ENCODE measurements at places on chromosomes 1 and 21. TPM values are rescaled to one million over a fixed set of nuclear protein-coding genes. Genes with fewer than 3 reads are reported as not detected.

- peak; percentile 76 for DNase-seq
Measured at GRCh38 chr21:33238565-33239255, 9.0 kb downstream of the IFNAR2 start.

DNA sequence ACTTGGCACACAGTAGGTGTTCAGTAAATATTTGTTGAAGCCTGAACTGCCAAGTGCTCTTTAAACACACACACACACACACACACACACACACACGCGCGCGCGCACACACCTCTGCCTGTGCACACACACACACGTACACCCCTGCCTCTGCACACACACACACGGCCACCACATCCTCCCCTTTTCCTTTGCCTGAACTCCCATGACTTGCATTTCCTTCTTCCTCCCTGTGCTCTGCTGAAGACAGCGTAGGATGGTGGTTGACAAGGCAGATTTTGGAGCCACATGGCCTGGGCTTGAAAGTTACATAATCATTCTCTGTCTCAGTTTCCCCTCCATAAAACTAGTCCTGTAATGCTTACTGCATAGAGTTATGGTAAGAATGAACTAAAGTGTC lies 712.3 kb downstream of the PTPRU start:
- no peak for DNase-seq

DNA sequence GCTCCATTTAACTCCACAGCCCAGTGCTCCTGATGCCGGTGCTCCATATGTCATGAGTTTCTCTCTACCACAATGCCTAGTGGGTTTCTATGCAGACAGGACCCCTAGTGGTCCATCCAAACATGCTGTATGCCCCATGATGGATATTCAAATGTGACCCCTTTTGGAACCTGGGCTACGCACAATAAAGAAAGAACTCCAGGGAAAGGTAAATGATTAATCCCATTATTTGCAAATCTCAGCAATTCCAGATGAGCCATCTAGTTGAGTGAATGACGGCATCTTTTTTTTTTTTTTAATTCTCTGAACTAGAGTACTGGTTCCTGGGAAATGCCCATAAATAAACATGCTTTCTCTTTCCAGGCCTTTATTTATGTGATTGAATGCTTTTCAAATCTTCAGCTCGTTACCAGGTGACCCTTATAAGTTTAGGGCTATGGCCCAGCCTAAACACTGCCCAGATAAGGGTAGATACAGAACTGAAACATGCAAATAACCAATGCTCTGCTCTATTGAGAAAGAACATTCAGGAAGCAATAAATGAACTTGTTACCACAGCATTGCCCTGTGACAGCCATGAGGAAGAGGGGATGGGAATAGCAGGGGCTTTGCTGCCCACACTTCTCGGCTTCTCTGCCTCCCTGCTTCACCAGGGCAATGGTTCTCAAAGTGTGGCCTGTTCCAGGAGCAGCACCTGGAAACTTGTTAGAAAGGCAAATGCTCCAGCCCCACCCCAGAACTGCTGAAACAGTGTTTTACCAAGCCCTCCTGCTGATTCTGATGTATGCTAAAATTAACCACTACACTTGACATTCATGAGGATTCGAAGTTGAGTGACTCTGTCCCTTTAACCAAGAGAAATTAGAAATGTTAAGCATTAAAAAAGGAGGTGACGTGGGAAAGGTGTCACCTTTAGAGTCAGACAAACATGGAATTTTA lies 151.7 kb downstream of the SEC16B start:
- peak; percentile 40 for DNase-seq

DNA sequence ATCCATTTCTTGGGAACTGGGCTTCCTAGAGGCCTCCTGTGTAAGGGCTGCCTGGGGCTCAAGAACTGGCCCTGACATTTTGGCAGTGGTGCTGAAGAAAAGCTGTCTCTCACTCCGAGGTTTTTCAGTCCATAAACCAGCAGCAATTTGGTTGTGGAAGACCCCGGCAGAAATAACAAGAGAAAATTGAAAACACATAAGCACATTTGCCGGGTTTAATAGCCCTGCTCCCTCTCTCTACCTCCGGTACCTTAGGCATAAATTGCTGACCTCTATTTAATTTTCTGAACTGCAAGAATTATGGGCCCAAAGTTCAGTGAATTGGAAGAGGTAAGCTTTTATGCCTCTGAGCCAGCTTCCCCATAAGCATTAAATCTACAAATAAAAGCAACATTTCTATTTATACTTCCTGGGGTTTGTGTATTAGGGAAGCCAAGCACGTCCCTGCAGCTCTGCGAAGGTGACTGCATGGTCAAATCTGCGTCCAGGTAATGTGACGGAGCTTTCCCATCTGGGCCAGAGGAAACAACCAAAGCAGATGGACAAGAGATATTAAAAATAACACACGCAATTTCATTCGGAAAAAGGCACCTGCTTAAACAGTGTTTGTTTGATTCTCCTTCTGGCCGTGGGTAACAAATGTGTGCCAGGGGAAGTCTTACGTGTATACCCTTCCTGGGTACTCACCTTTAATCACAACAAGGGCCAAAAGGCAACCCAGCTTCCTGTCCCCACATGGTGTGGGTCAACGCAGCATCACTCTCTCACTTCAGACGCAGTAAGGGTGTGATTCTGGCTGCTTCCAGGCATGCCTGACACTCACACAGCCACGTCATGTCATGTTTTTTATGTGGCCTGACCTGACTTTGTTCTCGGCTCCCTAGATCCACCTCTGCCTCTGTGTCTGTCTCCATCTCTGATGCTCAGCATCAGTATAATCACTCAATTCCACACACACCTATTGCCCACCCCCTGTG lies 69.2 kb downstream of the PAPPA2 start:
- DNase-seq, result no peak

DNA sequence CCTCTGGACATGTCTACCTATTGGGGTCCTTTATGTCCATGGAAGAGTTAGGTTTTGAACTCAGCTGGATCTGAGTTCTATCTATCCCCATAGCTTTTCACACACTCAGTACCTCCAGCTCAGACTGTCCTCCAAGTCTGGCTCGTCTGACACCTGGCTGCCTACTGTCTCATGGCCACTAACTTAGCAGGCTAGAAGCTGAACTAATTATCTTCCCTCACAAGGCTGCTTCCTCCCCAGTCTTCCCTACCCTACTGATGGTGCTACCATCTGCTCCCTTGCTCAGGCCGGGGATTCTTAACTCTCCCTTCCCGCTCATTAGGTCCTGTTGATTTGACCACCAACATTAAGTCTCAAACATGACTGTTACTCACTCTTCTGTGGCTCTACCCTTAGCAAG lies 13.4 kb downstream of the VANGL2 start:
- no peak for DNase-seq

DNA sequence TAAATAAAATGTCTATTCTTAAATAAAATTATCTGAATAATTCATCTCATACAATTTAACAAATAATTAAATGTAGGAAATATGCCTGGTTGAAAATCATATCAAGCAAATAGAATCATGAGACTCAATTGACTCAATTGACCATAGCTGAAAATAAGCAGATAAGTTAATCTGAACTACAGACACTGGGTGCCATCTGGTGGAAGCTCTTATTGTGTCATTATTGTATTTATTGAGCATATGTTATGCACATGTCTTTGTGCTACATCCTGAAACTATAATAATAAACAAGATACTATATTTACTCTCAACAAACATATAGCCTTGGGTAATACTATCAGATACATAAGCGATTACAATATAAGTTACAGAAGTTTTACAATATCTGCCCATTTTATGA lies 41.0 kb downstream of the BRINP3 start:
- DNase-seq, result peak; percentile 5

DNA sequence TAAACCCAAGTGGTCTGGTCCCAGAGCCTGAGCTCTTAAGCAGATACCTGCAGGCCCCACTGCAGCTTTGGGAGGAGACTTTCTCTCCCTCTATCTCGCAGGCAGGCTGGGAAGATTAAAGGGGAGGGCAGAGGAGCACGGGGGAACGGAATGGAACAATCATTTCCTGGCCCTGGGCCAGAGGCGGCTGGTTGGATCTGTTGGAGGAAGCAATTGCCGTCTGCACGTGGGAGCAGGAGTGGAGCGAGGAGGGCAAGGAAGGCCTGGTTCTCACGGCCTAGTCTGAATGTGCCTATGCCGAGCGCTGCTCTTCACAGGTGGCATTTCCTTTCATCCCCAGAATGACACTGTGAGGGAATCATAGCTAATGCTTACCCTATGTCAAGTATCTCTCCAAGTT lies 23.7 kb downstream of the NKAIN1 start:
- DNase-seq, result no peak

DNA sequence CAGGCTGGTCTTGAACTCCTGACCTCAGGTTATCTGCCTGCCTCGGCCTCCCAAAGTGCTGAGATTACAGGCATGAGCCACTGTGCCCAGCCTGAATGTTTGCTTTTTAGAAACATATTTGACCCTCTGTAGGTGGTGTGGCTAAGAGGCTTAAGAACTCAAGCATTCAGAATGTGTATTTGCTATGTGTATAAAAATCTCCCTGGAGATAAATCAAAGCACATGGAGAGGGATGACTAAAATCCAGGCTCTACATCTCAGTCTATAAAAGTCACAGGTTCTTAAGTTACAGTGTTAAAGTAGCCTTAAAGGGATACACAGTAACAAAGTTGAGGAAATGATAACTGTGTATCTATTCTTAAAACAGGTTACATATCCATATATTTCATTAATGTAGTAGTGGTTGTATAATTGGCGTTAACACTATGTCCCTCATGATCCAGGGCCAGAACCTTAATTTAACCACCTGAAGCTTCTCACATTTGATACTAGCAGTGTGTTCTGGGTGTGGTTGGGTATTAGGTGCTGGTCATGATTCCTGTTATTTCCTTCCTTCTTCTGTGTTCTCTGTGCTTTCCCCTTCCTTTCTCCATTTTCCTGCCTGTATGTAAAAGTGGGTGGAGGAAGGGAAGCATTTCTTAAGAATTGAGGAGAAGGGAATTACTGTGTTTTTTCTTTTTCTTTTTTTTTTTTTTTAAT lies 16.2 kb downstream of the GIPC2 start:
- DNase-seq, result no peak

DNA sequence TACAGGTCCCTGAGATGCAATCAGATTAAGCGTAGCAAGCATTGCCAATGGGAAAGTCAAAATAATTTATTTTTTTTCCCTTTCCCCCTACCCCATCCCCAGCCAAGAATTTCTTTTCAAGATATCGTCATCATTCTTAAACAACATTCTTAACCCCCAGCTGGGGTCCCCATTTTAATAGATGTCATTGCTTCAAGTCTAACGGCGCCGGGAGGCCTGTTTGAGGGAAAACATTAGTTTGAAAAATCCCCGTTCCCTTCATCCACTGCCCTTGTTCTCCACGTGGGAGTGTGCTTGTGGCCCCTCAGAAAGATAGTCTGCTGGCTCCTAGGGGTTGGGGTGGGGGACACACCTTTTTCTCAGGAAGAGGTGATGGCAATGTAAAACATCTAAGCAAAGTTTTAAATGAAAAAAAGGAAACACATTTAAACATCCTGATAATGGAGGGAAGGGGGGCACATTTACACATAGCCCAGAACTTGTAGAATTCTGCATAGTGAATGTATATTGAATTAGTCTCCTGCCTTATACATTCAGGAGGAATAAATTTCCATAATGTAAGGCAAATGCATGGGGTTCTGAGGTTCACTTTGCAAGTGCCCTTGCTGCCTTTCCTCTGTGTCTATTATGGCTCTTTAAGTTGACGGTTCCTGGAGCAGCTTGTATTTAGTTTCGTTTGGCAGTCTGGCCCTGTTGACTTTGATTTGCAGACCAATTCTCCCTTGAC lies 6.8 kb downstream of the TRNP1 start:
- DNase-seq, result no peak

- no peak for DNase-seq
Measured at GRCh38 chr1:159941141-159941540, 4.3 kb downstream of the IGSF9 start.

GRCh38 chr21:41396558-41397075 lies 29.4 kb upstream of the MX1 start:
- no peak for DNase-seq

GRCh38 chr1:51690285-51690961 lies 73.5 kb downstream of the OSBPL9 start:
- DNase-seq, result no peak

FCN3 gene
- 0.32 TPM for total RNA-seq

PALMD gene
- total RNA-seq, result not detected

CFHR4 gene
- total RNA-seq, result not detected

SYT2 gene
- total RNA-seq, result not detected
